ENCODE measurements at places on chromosomes 3 and 15. TPM values are rescaled to one million over a fixed set of nuclear protein-coding genes. Genes with fewer than 3 reads are reported as not detected.

GRCh38 chr15:47486040-47486439, 231.3 kb upstream of the SEMA6D start:
- no peak for DNase-seq

GRCh38 chr3:81545572-81545971, 215.9 kb downstream of the GBE1 start:
- DNase-seq = peak; percentile 24

DNA sequence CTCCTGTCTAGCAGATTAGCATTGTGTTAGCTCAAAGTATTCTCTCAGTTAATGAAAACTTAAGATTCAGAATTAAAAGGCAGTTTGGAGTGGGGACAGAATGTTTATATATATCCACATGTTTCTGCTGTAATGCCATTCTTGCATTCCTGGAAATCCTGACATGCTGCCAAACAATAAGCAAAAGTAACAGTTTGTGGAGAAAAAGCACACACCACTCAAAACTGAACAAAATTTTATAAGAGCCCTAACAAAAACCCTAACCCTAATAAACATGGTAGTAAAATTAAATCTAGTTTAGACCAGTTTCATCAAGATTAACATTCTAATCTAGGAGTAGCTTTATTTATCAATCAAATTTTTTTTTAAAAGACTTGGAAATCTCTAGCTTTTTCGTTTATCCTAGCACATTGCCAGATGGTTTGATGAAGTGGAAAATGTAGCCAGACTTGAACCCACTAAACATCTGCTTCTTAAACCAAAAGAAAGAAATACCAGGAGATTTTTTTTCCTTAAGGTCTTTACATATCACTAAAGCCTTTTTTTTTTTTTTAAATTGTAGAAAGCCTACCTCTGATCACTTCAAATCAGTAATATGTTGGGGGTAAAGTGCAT, 3.7 kb downstream of the TCAIM start:
- DNase-seq = peak; percentile 43

DNA sequence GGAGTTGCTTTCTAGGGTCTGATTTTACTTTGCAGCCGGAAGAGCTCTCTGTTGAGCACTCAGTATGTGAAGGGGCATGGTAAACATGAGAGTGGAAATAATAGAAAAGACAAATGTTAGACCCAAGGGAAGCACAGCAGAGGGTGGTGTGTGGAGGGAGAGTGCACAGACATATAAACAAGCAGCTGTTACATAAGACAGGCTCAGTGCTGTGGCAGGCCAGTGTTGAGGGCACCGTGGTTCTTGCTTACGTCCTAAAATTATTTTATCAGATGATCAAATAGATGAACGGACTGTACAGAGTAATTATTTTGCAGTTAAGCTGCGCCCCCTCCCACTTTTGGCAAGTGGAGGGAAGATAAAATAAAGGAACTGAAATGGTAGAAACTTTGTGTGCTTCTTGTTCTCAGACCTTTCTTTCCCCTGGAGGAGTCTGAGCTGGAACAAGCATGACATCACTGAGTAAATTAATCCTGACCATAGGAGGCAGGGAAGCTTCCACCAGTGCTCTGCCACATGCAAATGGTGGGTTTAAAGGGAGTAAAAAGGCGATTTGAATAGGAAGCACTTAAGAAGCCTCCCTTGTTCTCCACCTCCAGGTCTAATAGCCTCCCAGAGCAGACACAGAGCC, 205.6 kb downstream of the IL20RB start:
- DNase-seq = peak; percentile 10

- DNase-seq = no peak
These were observed 11.7 kb downstream of the EDEM1 start for GRCh38 chr3:5198986-5199731.

- peak; percentile 93 for DNase-seq
These were observed 26.0 kb downstream of the TARS3 start for GRCh38 chr15:101698314-101698713.

DNA sequence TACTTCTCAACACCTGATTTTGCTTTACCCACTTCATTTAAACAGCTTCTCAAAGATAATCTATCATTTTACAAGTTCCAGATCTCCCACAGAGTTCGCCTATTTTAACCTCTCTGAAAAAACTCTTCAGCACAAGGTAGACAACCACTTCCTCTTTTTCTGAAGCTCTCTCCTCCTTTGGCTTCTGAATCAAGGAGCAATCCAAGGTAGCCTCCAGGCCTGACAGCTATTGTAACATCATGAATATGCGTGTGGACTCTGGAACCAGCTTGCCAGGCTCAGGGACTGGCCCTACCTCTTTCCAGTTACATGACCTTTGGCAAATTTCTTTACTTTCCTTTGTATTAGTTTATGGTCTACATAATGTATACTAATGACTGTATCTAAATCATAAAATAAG, 405.9 kb upstream of the ZNF385D start:
- DNase-seq = no peak

DNA sequence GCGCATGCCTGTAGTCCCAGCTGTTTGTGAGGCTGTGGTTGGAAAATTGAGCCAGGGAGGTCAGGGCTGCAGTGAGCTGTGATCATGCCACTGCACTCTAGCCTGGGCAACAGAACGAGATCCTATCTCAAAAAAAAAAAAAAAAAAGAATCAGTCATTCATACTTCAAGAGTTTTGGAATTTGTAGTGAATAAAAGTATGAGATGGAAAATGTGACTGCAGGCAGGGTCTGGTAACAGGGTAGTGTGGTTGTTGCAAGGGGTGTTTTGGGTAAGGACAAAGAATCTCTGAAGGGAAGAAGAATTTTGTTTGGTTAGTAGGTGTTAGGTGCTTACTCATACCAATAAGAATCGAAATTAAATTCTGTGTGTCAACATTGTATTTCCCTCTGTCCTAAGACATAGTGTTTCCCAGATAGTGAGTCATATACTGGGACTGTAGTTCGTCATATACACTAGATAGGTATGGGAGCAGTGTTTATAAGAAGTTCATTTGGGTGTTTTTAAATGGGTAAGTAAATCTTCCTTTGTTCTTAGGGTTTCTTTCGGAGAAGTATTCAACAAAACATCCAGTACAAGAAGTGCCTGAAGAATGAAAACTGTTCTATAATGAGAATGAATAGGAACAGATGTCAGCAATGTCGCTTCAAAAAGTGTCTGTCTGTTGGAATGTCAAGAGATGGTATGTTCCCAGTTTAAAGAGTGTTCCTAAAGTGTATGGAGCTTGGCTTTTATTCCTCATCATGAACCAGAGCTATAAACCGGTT, 14.2 kb downstream of the NR1D2 start:
- peak; percentile 68 for DNase-seq

GRCh38 chr3:194377708-194378107, 8.2 kb upstream of the LRRC15 start:
- no peak for DNase-seq

- DNase-seq = no peak
These were observed 502.3 kb downstream of the SHQ1 start for GRCh38 chr3:72345980-72346379.

GRCh38 chr15:56102441-56102840, 109.0 kb upstream of the NEDD4 start:
- DNase-seq = no peak

DNA sequence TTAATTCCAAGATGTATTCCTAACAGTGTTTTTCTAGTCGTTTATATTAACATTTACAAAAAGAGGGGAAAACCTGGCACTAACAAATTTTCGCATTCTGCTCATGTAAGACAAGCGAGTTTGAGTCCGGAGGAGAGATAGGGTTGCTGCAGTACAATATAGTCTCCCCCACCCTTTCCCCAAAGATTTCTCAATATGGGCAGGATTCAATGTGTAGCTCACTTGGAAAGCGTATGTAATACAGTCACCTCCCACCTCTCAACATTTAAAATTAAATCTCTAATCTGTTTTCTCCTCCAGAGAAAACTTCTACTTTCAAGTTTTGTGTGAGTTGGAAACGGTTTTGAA, 57.9 kb downstream of the CMSS1 start:
- DNase-seq = no peak

DNA sequence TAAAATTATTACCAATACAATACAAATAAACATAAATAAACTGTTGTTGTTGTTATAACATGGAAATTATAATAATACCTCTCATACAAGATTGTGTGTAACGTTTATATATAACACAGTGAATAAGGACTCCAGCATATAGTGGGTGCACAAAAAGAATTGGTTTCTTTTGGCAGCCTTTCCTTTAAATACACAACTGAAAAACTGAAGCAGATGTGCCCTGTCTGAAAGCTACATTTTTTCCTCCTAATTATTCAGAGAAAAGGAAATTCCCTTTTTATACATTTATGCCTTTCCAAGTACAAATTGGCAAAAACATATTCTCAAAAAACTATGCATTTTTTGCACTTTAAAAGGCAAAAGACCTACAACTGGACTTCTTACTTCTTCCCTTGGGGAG, 928.9 kb upstream of the NR2F2 start:
- DNase-seq = no peak

GRCh38 chr3:141401095-141401494, 32.8 kb downstream of the ZBTB38 start:
- DNase-seq = no peak

DNA sequence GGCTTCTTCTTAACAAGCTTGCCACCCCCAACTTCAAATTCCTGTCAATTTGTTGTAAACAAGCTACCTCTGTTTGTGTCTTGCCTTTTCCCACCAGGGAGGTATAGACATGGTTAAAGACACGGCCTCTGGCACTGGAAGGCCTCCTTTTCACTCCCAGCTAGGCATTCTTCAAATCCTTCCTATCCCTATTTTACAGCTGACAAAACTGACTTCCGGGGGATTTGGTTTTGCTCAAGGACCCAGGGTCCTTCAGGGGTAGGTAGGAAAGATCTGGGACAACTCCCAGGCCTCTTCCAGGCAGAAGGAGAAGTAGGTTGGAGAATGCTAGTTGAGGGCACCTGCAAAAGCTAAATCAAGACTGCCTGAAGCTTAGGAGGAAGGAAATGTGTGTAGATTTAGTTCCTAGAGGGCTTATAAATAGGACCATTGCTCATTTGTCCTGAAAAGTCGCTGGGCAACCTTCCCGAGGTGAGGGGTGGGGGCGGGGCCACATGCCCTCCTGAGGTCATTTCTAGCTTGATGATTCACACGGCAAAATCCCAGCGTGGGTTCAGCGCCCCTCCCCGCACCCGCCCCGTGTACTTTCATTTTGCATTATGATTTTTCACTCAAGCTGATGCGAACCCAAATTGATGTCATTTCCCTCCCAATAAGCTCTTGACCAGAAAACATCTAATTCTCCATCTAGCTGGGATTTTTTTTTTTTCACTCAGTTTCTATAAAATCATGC, 365.5 kb downstream of the SHQ1 start:
- peak; percentile 80 for DNase-seq

- no peak for DNase-seq
These were observed 1.2 kb downstream of the GP5 start for GRCh38 chr3:194397757-194398312.

GRCh38 chr3:151726016-151726415, 7.7 kb upstream of the AADACL2 start:
- peak; percentile 54 for DNase-seq

DNA sequence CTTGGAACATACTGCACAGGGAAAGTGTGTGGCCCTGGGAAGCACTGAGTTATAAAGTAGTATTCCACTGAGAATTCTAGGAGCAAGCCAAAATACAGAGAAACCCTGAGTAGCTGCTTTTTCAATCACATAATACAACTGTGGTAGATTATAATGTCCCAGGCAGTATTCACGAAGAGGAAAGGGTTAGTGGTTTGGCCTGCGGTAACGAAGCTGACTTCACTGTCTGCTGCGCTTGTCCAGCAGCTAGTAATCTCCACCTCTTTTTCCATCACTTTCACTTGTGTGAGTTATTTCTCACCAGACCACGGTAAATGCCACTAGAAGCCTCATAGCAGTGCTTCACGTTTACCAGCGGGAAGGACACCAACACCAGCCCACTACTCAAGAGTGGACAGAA, 34.4 kb downstream of the RPL39L start:
- peak; percentile 41 for DNase-seq

DNA sequence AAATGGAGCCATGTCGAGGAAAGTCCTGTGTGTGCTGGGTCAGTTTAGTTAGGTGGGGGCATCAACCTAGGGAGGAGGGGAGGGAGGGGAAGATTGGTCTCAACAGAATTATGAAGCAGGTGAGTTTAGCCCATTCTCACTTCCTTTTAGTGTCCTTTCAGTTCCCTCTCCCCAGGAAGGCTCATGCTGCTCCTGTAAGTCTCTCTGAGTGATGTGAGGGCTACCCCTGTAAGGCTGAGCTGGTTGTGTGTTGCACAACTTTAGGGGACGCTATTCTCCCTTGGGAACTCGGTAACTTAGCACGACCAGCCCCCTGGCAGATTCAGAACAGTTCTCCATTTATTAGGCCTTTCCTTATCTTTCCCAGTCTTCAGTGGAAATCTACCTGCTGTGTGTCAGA, 21.2 kb downstream of the IL5RA start:
- no peak for DNase-seq

DNA sequence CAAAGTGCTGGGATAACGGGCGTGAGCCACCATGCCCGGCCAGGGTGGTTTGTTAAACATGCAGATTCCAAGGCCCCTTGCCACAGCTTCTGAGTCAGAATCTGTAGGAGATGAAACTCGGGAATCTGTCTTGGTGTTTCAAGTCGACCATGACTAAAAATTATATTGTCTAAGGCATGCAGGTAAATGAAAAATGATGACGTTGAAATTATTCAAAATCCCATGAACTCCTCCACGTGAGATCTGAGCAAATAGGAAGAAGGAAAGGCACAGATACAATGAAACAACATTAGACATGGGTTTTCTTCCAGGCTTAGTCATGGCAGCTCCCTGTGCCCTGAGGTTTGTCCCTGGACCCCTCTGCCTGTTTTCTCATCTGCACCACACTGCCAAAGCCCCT, 172.0 kb upstream of the CMC1 start:
- DNase-seq = no peak

DNA sequence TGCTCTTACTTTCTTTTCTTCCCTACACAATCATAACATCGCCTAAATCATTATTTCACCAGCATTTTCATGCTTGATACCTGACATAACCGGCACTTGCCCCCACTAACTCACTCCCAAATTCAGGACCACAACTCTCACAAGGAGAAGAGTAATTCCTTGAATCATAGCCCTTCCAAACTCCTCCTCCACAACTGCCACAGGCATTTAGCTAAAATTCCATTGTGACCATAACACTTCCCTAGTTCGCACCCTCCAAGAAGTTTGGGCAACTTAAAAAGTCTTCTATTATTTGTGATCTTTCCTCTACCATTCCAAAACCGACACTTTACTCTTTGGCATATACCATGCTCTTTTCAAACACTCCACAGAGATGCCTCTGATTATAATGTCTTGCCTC, 59.4 kb upstream of the XRN1 start:
- DNase-seq = no peak

DNA sequence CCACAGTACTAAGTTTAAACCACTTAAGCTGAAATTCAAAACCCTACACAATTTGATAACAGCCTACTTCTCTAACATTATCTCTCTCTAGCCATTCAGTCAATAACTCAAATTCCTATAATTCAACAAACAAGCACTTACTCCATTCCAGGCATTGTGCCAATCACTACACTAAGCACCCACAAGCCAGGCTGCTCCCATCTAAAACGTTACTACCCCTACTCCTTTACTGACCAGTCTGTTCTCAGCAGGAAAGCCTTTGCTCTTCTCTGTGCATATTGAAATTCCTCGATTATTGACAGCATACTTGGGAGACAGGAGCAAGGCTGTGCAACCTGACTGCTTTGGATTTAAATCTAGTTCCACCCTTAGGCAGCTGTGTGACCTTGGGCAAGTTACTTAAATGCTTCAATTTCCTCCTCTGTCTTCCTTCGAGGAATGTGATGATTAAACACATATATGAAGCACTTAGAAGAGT, 177.2 kb upstream of the THBS1 start:
- peak; percentile 80 for DNase-seq

U2SURP gene
- 84.7 TPM for total RNA-seq

VGLL3 gene
- total RNA-seq = 19.8 TPM

TMEM158 gene
- total RNA-seq = 160 TPM

PLSCR2 gene
- not detected for total RNA-seq

MGLL gene
- total RNA-seq = 42.0 TPM

Data from RPMI7951 (cell line).